ENCODE measurements at places on chromosomes 12 and 14.

- DNase-seq = no peak
Measured at GRCh38 chr12:2692080-2692479, 102.7 kb upstream of the FKBP4 start.

DNA sequence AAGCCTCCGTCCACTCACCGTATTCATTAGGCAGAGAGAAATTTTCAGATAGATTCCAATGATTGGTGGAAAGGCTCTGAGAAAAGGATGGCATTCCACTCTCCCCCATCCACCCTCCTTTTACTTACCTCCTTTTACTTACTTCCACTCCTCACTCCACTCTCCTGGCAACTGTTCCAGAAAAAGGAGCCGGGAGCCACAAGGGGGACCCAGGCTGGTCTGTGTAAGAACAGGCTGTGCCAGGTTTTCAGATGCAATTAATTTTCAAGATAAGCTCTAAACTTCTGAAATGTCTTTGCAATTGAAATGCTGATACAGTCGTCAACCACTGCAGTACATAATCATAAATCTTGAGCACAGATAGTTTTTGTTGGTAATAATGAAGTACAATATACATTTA, 248.8 kb downstream of the ANO6 start:
- no peak for DNase-seq

GRCh38 chr12:6520186-6520585, 14.1 kb upstream of the GAPDH start:
- DNase-seq = no peak

GRCh38 chr12:128365651-128366231, 98.8 kb downstream of the TMEM132C start:
- no peak for DNase-seq

DNA sequence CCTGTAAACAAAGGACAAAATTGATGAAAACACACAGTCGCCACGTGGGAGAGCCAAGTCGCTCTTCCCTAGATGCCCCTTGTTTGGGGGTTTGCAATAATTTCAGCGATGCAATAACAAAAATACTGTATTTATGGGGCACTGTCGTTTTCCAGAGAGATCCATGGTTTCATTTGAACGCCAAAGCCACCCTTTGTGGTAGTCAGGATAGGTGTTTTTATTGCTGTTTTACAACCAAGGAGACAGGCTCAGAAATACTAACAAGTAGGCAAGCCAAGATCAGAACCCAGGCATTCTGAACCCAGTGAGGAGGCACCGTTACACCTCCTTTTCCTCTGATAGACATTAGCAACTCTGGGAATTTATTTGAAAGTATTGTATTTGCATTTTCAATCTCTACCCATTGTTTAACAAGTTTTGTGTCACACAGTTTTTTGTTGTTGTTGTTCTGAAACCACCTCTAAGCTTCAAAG, 831 bp upstream of the BTBD7 start:
- no peak for DNase-seq

GRCh38 chr14:90777358-90777757, 38.9 kb downstream of the TTC7B start:
- no peak for DNase-seq
